ENCODE measurements at places on chromosomes 6 and 20.

DNA sequence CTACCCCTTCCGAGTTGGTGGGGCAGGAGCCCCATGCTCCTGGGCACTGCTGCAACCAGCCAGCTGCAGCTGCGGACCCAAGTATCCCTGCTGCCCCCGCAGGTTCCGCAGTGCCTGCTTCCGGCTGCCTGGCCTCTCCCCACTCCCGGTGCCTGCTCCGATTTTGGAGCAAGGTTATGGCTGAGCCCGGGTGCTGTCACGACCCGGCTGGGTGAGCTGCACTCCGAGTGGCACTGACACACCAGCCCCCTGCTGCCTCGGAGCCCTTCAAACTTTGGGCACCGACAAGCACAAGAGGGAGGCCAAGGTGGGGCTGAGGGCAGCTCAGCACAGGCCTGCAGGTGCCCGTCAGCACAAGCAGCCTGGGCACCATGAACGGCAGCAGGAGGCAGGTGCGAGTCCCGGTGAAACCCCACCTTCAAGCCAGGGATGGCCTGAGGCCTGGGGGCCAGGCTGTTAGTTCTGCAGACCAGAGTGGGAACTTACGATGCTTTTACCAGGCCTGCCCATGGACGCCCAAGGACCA lies 25.9 kb upstream of the HACE1 start:
- no peak for DNase-seq

DNA sequence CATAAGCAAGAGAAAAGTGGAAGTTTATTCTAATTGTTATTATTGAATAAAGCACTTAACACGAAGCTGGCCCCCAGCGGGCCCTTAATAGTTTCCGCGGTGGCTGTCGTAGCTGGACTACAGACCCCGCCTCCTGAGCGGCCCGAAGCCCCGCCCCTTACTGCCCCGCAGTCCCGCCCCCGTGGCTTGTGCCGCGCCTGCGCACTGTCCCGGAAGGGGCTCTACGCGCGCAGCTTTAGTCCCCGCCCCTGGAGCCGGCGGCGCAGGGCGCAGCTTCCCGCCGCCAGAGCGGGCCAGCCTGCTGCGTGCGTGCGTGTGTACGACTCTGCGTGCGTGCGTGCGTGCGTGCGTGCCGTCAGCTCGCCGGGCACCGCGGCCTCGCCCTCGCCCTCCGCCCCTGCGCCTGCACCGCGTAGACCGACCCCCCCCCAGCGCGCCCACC lies at the start of gene VAPB:
Gene VAPB, plus strand, starts transcription at position 348 of the 442 bp plus-strand sequence. CDS start 231 bp downstream, outside the sequence.
- DNase-seq, result peak; percentile 88

- DNase-seq, result no peak
Observed at GRCh38 chr20:22768266-22769178, 184.2 kb upstream of the FOXA2 start.

- no peak for DNase-seq
Observed at GRCh38 chr6:167807756-167808155, 19.0 kb upstream of the AFDN start.

GRCh38 chr20:50636601-50637540 lies 54.5 kb downstream of the RIPOR3 start:
- no peak for DNase-seq

GRCh38 chr6:49327571-49327970 lies 135.5 kb downstream of the MMUT start:
- DNase-seq, result no peak

DNA sequence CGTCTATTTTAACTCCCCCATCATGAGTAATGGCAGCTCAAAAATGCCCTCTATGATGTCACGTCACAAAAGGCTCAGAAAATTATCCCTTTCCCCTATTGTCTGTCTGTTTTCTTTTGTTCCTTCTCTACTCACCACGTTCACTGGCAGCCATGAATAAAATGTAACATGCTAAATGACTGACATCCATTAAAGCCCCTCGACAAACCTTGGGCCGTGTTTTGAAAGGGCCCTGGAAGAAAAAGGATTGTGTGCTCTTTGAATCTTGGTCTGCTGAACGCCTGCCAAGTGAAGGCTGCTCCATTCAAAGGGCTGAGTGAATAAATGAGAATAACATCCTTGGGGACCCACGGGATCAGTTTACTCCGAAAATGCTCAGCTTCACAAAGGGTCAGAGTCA lies 118.7 kb downstream of the RPS12 start:
- DNase-seq, result no peak

- DNase-seq, result no peak
Observed at GRCh38 chr6:144127097-144127496, 23.2 kb upstream of the STX11 start.

DNA sequence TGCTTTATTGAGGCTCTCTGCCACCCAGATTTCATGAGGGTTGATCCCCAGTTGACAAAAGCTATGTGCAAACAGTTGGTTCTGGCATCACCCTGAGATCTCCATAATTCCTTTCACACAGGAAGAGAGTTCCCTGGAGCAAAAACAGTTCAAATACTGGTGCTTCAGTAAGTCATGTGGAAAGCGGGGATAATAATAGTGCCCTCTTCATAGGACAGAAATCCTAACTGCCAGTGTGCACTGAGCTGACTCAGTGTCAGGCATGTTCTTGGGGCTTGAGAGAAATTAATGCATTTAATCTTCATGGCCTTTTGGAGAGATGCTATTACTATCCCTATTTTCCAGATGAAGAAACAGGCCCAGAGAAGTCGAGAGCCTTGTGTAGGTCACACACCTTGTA lies 7.9 kb upstream of the SLC52A3 start:
- DNase-seq, result no peak

DNA sequence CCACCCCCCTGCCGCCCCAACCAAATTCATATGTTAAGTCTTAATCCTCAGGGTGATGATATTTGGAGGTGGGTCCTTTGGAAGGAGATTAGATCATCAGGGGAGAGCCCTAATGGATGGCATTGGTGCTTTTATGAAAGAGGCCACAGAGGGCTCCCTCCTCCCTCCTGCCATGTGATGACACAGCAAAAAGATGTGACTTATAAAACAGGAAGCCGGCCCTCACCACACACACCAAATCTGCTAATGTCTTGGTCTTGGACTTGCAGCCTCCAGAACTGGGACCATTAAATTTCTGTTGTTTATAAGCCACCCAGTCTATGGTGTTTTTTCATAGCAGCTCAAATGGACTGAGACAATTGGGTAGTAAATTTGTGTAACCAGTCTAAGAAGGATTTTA lies 176.3 kb downstream of the ADGRG6 start:
- no peak for DNase-seq

- no peak for DNase-seq
Observed at GRCh38 chr6:107957308-107957908, 600 bp downstream of the SEC63 start.

DNA sequence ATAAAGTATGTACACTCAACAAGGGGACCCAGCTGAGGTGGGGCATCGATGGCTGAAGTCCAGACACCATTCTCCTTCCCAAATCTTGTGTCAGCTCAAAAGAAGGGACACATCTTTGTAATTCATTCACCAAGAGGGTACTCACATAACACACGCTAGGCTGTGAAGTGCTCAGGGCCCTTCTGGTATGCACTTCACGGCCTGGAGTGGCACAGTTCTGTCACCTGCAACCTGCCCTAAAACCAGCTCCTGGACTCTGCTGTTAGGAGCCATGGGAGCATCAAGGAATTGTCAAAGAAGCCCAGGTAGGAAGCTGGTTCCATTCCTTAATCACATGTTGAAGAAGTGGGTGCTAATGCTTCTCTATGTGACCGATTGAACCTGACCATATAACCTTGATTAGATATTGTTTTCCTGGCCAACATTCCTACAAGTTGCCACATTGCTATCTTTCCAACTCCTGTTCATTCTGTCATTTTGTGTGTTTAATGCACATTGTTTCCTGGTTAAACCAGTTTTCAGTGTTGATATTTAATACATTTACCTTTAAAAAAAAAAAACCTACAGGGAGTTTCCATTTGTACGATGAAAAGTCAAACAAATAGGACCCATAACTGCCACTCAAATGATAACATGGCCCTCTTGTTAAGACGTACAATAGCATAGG lies 127.3 kb downstream of the TNFRSF21 start:
- no peak for DNase-seq

- DNase-seq, result no peak
Observed at GRCh38 chr6:130838951-130839350, 11.7 kb downstream of the SMLR1 start.

DNA sequence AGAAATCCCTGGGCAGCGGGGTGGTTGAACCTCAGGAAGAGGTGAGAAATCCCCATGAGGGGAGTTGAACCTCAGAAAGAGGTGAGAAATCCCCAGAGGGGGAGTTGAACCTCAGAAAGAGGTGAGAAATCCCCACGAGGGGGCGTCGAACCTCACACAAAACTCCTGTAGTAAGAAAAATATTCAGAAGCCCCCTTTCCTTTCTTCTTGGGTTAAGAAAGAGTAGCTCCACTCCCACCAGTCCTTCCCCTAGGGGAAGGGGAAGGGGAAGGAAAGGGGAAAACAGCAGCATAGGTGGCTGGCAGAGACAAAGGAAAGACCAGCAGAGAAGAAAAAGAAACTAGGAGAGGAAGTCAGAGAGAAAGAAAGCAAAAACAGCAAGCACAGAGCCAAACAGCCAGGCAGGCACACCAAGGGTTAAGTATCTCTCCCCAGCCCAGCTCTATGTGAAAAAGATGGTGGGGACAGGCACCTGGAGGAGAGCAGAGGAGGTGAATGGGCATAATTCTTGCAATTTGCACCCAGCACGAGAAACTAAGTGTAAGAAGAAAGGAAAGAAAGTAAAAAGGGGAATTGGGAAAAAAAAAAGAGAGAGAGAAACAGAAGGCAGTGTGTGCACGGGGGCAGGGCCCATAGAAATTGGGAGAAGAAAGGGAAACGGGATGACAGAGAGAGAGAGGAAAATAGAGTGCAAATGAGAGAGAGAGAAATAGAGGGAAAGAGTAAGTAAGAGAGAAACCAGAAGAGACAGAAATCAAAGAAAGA lies 88.2 kb downstream of the PLG start:
- DNase-seq, result no peak

DNA sequence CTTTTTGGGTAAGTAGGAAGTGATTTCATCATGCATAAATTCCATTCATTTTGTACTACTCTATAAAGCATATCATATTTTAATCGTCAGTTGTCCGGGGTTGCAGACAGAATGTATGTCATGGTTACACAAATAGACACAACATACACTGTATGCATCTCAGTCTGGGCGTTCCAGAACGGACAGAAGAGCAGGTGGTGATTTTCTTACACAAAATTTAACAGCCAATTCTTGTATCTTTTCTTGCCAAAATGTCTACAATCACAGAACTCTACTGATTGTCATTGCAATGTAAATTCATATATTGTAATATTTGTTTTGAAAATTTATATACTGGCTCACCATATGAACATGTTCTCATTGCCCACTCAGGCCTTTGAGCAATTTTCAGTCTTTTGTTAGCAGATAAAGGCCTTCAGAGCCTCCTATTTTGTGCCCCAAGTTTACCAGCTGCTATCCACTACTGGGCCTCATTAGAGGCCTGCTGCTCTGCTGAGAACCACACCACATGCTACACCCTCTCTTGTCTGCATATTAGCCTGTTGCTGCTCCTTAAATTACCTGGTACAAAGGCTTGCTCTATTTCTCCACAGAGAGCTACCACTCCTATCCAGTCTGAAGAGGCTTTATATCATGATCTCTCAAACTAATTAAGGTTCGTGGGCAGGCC lies 61.5 kb downstream of the PRDM13 start:
- DNase-seq, result no peak

GRCh38 chr6:157867981-157868380 lies 44.9 kb downstream of the SNX9 start:
- no peak for DNase-seq

GRCh38 chr20:6120491-6120988 lies 2.3 kb downstream of the FERMT1 start:
- no peak for DNase-seq

DNA sequence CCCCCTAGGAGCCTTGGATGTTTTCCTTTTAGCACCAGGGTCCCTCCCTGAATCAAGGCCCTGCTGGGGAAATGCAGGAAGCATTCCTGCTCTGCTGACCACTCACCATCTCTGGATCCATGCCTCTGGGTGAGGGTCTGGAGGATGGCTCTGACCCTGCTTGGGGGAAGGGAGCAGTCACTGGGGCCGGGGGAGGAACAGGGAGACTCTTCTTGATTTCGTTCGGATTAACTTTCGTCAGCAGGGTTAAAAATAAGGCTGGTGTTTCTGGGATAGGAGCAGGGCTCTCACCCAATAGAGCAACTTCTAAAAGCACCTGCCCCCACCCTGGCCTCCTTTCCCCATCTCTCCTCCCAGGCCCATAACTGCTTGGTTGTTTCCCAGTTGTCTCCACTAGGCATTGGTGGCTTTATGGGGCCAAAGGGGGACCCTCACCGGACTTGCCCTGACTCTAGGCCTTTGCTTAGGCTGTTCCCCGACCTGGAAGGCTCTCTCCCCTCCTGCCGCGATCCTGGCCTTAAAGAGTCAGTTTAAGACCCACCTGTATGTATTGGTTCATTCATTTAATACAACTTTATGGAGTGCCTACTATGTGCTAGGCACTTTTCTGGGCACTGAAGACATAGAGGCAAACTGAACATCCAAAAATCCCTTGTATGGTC lies 63.0 kb downstream of the JPH2 start:
- DNase-seq, result no peak

GRCh38 chr6:165807249-165807960 lies 144.4 kb upstream of the PDE10A start:
- no peak for DNase-seq

GRCh38 chr6:160505970-160506369 lies 157.8 kb downstream of the SLC22A3 start:
- no peak for DNase-seq

GRCh38 chr6:36691612-36692011 lies 6.0 kb upstream of the RAB44 start:
- no peak for DNase-seq

GRCh38 chr6:117494694-117495318 lies 12.3 kb downstream of the DCBLD1 start:
- DNase-seq, result no peak

- no peak for DNase-seq
Observed at GRCh38 chr6:12001004-12001705, 11.0 kb upstream of the HIVEP1 start.

- no peak for DNase-seq
Observed at GRCh38 chr20:575230-575629, 31.6 kb upstream of the CSNK2A1 start.

DNA sequence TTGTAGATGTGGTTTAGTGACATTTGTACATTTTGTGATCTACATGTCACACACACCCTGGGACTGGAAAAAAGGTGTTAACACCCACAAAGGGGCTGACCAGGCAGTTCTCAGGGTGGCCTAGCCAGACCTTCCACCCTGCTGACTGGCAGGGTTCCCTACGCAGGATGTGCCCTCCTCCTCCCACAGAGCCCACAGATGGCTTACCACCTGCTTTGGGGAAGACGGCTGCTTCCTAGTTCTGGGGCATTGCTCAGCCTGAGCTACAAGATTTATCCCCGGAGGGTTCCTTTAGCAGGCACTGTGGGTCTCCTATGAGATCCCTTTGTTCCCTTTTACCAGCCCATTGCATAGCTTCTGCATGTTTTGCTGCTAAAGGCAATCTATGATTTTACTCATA lies 35.1 kb downstream of the SNAP25 start:
- DNase-seq, result no peak

DNA sequence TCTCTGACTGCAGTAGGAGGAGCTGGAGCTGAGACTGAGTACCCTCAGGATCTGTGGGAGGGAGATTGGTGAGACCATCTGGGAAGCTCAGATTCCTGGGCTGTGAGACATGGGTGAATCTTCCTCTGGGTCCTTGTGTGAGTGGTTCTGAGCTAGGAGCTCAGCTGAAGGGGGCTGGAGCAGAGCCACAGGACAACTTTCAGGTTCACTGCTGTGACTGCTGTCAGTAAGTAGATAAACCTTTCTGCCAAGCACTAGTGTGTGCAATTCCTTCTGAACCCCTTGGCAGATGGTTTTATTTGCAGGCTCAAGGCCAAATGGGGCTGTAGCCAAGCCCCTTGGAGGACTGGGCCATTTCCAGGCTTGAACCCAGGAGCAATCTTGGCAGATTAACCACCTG lies 49.6 kb upstream of the SNAP91 start:
- DNase-seq, result no peak
